ENCODE measurements at places on chromosomes 7 and 10.
A peak's percentile ranks its signal among the peaks of the same experiment; 100 is the strongest.

- DNase-seq, result no peak
These were observed 495.2 kb downstream of the GLRX3 start for GRCh38 chr10:130631142-130632096.

DNA sequence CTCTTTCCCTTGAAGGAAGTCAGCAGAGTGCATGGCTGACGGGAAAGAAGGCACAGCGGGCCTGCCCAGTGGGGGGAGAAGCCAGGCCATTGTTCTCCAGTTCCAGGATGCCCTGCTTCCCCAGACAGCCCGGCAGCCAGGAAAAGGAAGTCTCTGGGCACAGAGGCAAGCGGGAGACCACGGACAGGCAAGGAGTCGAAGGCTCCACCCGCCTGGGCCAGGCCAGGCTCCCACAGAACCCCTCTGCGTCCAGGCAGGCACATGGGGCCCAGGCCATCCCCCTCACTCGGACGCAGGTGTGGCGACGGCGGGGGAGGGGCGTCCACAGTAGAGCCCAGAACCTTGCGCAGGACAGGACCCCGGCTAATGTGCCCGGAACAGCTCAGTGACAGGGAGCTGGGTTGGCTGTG lies 8.7 kb downstream of the GPR146 start:
- DNase-seq, result no peak

DNA sequence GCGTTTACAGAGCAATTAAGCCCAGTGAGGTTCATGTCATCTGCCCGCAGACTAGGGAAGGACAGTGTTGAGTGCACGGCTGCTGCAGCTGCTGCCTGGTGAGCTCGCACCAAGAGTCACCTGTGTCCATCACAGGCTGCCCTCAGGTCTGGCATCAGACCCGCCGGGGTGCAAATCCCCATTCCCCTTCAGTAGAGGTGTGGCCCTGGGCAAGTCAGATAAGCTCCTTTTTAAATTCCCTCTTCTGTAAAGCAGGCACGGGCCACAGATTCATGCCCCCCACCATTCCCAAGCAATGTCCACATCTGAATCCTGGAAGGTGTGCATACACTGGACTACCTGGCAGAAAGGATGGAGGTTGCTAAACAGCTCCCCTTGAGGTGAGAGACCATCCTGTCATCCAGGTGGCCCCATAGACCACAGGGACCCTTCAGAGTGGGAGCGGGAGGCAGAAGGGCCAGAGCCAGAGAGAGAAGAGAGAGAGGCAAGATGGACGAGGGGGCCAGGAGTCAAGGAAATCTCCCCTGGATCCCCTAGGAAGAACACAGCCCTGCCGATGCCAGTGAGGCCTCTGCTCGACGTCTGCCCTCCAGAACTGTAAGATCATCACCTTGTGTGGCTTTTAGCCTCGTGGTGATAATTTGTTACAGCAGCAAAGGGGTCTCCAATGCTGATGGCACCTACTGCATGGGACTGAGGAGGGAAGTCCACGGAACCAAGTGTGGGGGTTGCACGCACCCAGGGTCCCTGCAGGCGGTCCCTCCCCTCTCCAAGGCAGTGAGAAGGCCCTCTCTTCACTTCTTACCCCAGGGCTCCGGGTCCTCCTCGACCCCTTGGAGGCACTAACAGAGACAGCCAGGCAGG lies 168.8 kb downstream of the TCERG1L start:
- DNase-seq, result no peak

DNA sequence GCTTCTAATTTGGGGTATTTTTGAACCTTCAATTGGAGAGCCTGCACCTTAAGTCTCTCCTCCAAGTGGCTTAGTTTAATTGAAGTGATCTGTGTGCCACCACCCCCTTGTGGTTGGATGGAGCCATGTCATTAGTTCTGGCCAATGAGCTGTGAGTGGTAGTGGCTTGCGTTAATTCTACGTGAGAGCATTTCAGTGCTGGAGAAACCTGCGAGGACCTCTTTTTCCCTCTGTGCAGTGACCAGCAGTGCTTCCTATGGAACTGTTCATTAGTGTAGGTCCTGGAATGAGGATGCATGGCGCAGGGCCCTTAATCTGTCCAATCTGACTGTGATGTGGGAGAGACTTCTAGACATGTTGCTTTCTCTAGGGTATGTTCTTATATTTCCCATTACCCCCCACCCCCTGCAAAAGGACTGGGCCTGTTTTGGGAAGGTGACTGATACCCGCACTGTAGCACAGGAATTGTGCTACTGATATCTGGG lies 3.8 kb downstream of the HILPDA start:
- DNase-seq, result peak; percentile 77

DNA sequence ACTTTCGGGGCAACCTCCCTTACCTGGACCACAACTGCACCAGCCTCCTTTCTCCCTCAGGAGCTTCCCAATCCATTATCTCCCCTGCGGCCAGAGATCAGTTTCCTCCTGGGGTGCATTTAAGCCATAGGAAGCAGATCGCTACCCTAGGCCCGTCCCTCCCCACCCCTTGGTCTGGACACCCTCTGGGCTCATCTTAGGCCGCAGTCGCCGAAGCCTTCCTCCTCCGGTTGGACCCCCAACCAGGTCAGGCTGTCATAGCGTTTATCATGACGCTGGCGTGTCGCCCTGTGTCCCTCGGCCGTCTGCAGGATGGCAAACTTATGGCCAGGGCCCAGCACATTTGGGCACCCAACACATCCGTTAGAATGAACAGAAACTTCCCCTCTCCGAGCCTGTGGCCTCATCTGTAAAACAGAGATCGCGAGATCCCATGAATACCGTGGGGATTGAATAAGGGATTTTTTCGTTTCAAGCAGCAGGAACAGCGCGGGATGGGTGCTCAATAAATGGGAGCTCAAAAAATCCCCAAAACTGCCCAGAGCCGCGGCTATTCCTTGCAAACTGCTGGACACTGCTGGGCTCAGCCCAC lies 669 bp upstream of the AP5Z1 start:
- DNase-seq, result no peak

- no peak for DNase-seq
These were observed 157.0 kb downstream of the TAX1BP1 start for GRCh38 chr7:27897001-27897400.

DNA sequence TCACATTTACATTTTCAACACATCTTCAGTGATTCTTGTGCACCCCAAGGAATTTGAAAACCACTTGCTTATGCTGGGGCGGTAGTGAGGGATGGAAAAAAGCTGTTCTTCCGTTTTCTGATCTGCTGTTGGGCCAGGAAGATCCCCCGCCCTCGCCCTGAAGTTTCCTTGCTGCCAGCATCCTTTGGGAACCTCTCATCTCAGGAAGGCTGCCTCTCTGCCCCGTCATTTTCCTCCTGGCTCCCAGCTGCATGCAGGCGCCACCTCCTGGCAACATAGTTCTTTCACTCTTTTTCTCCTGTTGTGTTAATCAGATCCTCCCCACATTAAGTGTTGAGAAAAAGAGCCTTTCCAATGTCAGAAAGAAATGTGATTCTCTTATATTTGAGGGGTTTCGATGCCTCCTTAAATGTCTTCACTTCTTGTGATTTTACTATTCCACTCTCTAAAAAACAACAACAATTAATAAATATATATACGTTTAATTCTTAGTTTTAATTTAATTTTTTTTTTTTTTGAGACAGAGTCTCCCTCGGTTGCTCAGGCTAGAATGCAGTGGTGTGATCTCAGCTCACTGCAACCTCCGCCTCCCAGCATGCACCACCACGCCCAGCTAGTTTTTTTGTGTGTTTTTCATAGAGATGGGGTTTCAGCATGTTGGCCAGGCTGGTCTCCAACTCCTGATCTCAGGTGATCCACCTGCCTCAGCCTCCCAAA lies 122.9 kb downstream of the RALA start:
- peak; percentile 56 for DNase-seq

- DNase-seq, result no peak
These were observed 80.2 kb downstream of the KCND2 start for GRCh38 chr7:120353171-120353570.

DNA sequence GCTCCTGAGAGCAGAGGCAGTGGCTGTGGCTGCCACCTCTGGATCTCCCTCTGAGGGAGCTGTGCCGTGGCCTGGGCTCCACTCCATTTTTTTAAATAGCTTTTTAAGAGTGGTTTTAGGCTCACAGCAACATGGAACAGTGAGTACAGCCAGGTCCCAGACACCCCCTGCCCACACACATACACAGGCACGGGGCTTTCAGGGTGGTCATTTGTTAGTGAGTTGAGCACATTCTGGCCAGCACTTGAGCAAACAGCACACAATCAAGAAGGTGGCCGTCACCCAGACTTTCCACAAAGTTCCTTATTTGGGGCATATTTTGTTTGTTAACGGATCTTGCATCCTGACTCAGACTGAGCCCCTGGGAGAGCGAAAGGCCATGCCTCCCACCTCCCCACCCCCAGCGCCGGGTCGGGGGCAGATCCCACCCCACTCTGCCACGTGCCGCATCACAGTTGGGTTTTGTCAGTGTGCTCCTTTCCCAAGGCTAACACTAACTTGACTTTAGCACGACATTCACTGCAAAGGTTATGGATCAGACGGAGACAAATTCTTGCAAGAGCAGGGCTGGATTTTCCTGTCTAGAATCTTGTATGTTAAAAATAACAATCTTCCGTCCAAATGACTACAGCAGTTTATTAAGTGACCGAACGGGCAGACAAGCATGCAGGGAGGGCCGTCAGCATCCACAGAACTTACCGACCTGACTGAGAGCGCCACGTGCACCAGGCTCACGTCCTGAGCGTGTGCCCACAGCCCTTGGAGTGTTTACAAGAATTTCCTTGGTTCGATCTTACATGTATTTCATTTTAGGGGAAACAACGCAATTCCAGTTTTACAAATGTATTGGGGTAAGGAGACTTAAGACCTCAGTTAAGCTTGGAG lies 156.5 kb upstream of the NPS start:
- DNase-seq, result no peak

DNA sequence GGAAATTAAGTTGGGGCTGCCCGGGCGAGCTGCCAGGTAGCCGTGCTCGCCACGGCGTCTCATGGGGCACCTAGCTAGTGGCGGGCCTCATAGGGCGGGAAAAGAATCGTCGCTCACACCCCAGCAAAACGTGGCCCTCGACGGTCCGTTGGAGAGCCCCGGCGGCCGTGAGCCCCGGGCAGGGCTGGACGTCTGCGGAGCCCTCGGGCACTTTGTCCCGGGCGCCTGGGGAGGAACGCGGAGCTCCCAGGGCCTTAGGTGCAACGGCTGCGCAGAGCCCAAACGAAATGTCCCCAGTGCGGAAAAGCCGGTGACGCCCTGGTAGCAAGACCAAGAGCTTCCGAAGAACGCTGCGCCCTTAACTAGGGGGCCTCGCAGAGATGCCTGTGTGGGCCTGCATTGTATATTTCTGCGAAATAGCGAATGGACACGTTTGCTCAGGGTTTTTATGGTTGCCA lies 866 bp upstream of the SFMBT2 start:
- DNase-seq, result peak; percentile 21

DNA sequence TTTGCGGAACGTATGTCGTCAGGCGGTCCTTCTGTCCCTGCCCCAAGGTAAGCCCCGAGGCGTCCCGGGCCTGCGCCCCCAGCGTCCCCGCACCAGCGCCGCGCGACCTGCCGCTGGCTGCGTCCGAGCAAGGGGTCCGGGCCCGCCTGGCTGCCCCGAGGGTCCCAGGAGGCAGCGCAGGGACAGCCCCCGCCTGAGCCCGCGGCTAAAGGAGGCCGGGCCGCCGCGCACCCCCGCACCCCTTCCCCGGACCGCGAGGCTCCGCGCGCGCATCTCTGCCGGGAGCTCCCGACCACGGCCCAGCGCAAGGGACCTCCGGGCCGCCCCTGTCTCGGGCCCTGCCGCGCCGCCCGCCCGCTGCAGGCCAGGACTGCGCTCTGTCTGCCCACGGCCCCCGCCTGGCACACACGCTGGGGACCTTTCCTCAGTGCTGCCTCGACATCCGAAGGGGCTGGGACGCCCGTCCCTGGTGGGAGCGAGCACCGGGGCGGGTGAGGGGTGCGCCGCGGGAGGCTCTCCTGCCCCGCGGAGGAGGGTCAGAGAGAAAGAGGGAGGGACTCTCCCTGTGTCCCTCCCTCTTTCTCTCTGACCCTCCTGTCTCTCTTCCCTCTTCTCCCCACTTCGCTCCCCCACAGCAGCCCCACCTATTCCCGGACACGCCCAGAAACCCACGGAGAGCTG lies 25.0 kb downstream of the SHH start:
- no peak for DNase-seq

GRCh38 chr10:121751191-121751760 lies 153.0 kb upstream of the FGFR2 start:
- no peak for DNase-seq

- no peak for DNase-seq
These were observed 91.7 kb downstream of the CCDC3 start for GRCh38 chr10:12909836-12910185.

DNA sequence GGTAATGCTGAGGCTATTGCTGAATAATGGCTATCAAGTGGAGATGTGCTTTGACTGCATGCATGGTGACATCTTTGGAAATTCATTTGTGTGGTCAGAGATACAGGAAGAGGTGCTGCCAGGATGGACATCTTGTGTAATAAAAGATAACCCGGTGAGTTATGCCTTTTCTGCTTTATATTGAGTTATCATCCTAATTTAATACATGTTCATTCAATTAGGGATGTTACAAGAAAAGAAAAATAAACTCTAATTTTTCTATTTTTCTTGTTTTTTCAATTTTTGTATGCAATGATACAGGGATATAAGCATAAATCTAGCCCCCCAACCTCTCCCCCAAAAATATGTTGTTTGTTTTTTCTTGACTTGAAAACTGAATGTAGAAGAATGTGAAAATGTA lies 26.4 kb upstream of the LMOD2 start:
- no peak for DNase-seq

- no peak for DNase-seq
These were observed 218.4 kb downstream of the KLF6 start for GRCh38 chr10:3566627-3567026.

GRCh38 chr10:100655760-100656421 lies 89.5 kb upstream of the PAX2 start:
- no peak for DNase-seq

DNA sequence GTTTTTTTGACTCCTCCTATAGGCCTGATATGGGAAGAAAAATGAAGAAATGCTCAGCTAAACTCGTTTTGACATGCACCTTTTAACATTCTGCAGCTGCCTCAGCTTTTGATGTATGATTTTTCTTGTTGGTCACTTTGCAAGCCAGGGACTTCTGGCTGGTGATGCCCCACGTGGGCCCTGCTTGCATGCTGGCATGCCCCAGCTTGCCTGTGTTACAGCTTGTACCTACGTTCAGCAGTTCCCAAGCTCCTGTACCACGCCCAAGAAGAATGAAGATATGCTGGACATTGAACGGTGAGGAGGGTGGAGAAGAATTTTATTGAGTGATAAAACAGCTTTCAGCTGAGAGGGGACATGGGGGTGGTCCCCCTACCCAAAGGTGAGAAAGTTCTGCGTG lies 245.6 kb upstream of the FZD8 start:
- no peak for DNase-seq

GRCh38 chr10:110456523-110457091 lies 41.1 kb upstream of the DUSP5 start:
- no peak for DNase-seq

GRCh38 chr10:70331486-70332268 lies 47.9 kb upstream of the NPFFR1 start:
- peak; percentile 24 for DNase-seq

- no peak for DNase-seq
These were observed 97.8 kb upstream of the DDC start for GRCh38 chr7:50662996-50663395.
